ENCODE measurements at places on chromosomes 6 and 20.

DNA sequence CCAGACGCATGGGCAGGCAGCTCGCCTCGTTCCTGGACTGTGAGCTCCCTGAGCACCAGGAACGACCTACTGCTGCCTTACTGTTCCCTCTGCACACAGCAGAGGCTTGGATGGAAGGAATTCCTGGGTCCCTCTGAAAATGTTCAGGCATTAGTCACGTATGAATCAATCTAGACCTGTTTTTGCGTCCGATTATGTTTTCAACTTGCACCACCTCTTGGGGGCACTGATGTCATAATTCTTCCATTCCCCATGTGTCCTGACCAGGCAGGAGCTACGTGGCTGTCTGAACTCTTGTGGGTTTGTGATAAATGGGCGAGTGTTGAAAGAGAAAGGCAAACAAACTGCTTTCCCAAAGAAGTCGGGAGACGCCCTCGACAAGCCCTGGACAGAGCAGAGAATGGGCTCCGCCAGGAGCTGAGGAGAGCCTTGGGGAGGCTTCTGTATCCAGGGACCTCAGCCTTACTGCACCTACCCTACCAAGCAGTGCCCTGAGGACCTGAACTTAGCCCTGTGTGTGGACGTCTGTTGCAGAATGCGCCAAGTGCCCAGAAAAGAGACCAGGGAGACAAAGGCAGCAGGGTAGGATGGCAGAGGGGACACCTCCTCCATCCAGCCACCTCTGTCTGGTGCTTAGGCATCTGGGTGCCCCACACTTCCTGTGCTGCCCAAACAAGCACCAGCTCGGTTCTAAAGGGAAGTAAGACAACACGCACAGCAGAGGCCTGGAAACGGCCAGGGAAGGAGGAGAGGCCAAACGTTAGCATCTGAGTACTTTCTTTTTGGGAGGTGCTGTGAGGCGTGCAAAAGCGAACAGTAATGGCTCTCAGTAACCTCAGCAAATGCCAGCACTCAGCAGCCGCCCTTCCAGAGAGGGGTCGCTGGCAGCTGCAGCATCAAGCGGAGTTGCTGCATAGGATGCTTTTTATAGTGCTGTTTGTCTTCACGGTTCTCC is 124.2 kb downstream of the LY86 start:
- DNase-seq = peak; percentile 90

GRCh38 chr6:137754366-137754765 is 112.7 kb upstream of the TNFAIP3 start:
- no peak for DNase-seq

GRCh38 chr6:86937219-86938079 is at the start of gene HTR1E:
Gene HTR1E (plus strand): TSS chr6:86937528. CDS start chr6:87015335, 77,807 bp downstream.
- DNase-seq = no peak

- no peak for DNase-seq
These were observed 100.1 kb downstream of the MYB start for GRCh38 chr6:135281227-135281626.

DNA sequence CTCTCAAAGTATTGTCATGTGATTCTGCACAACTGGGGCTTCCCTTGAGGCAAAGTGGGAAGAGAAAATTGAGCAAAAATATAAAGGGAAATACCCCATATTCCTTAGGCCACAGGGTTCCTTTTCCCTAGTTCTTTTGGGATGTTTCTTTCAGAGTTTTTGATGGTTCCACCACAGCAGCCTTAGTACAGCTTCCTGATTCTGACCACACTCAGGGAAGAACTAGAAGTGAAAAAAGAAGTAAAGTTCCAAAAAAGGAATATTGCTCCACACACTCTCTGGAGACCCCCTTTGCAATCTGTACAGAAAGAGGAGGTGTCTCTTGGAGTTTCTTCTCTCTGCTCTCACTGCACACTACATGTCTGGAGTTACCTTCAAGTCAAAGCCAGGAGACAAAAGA is 27.9 kb upstream of the HLA-DQA2 start:
- no peak for DNase-seq

DNA sequence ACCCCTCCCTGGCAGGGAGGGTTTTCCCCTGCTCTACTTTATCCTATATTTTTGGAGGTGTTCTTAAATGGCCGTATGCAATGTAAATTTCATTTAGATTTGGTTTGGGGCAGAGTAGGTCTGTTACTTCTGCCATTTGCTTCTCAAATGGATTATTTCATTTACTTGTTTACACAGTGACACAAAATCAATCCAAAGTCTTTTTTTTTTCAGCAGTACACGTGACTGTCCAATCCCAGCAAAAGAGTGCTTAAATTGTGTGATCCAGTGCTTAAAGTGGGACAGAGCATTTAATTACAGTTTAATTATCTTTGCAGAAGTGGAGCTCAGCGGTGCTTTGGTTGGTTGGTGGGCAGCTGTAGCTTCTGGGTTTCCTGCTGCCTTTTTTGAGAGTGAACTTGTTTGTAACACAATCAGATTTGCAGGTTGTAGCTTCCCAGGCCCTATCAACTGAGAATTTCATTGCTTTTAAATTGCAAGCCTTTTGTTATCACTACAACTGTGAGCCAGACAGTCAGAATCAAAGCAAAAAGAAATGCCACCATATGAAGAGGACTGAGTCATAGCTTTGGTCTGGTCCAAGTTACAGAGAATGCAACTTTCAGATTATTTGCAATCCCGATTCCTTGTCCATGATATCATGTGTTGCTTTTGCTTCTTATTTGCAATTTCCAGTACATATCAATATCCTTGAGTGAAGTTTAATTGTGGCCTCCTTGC is 216.9 kb downstream of the DOK5 start:
- DNase-seq = no peak

DNA sequence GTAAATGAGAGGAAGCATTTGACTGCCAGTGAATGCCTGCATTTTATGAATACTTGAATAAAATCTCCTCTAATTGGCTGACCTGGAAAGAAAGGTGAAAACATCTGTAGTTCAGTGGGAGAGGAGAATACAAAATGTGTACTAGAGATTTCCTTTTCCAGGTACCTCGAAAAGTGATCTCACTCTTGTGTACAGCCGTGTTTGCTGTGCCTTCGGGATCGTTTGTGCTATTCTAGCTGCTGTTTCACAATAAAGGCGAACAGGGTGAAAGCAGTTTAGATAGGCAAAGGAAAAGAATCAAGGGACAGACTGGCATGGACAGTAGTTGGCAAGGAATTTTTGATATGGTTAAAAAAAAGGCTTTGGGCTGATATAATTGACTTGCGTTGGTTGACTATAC is 112.3 kb downstream of the ARID1B start:
- no peak for DNase-seq

DNA sequence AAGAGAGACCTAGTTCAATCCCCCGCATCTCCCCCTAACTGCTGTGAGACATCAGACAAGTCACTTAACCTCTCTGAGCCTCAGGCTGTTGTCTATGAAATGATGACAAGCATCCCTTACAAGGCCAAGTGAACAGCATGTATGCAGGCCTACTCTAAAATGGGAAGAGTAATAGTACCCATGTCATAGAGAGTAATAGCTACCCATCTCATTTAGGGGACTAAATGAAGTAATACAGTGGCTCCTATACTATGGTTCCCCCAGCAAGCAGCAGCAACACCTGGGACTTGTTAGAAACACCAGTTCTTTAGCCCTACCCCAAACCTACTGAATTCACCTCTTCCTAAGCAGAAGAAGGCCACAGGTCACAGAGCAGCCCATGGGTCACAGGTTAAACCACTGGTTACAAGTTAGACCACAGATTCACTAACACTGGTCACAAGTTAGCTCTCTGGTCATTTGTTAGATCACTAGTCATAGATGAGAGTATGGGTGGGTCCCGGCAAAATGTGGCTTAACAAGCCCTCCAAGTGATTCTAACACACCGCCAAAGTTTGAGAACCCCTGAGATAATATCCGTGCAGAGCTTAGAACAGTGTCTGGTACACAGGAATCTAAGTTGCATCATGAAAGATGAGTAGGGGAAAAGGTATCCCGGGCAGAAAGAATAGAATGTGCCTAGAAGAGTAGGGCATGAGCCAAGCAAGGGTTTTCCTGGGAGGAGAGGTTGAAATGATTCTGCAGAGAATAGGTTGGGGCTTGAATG is 1.4 kb downstream of the DEFB124 start:
- no peak for DNase-seq

DNA sequence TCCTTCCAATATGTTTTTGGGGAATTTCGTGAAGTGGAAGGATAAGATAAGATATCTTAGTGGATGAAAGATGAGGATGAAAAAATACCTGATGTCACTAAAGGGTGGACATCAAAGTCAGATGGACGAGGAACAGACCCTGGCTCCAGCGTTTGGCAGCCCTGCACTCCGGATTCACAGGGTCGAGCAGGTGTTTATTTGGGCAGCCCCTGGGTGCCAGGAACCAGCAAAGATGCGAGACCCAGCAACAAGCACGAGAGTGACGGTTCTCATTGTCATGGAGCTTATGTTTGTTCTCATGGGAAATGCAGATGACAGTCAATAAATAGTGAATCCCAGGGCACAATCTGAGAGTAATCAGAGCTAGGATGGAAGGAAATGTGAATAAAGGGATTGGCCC is 131.1 kb downstream of the PHACTR3 start:
- DNase-seq = no peak

- DNase-seq = no peak
These were observed 211.7 kb upstream of the PRND start for GRCh38 chr20:4509825-4510522.

- DNase-seq = no peak
These were observed 113.5 kb downstream of the OGFRL1 start for GRCh38 chr6:71402096-71402495.

- DNase-seq = peak; percentile 68
These were observed 52.8 kb downstream of the MRPL14 start for GRCh38 chr6:44074439-44074812.

DNA sequence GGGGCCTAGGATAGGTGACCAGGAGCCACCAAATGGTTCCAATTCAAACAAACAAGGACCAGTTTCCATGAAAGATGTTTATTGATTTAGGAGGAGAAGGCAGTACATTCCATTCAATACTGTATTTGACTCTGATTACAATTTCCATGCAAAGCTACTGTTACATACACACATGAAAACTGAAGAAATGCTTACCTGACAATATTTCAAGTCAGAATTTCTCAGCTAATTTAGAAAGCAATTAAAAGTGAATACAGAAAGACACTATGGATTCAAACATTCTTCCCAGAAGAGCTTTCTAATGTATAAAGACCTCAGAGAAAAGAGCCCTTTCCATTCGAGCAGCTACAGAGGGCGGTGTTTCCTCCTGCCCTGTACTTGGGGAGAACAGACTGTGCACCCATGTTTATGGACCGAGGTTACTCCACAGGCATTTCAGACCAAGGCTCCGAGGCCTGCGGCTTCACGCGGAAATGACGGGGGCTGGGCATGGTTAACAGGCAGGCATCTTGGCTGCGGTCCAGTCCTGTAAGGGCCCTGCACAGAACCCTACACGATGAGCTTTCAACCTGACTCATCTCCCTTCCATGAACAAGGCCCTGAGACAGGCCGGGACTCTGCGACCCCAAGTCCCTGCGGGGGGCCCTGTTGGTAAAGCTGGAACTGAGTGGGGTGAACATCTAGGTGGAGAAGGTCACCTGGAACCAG is 25.7 kb upstream of the TCFL5 start:
- DNase-seq = peak; percentile 81

DNA sequence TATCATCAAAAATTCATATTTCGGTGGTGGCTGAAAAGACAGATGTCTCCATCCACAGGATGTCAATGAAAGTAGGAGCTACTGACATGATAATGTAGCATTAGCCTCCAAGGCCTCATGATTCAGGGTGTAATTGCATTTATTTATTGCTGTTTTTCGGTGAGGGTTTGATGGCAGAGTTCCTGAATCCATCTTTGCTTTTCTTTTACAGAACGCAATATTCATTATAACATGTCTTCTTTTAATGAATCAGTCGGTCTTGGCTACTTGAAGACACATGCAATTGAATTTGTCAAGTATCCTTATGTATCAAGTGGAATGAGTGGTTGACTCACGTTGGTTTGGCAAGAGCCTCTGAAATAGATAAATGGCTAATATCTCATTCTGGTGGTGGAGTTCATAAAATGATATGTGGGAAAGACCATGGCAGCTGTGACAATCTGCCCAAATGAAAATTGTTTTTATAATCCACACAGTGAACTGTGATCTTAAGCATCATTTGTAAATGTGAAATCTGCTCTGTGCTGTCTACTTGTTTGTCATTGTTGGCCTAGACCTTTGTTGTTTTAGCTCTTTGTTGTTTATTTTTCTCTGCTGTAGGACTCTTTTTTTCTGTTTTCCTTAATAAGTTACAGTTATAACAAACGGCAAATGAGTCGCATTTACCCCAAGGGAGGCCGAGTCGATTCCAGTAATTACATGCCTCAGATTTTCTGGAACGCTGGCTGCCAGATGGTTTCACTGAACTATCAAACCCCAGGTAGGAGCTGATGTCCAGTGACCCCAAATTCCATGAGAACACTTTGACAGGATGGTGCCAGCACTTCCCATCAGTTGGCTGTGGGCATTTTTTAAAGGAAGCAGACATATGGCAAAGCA is 105.7 kb upstream of the LAMP5 start:
- DNase-seq = peak; percentile 52

DNA sequence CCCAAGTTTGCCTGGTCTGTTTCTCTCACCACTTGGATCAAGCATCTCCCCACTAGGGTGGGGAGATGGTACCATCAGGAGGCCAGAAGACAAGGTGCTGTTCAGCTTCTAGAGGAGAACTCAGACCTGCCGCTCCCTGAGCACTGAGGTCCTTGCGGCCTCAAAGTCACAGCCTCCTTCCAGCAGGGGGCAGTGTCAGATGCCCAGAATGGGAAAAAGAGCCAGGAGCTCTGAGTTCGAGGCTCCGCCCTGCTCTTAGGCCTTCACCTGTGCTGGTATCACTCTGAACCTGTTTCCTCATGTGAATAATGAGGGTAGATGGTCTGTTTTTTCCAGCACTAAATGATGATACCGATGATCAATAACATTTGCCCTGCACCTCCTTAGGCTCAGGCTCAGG is 68.7 kb downstream of the TOX2 start:
- no peak for DNase-seq

GRCh38 chr6:135182071-135183001 is 1.2 kb downstream of the MYB start:
- no peak for DNase-seq

DNA sequence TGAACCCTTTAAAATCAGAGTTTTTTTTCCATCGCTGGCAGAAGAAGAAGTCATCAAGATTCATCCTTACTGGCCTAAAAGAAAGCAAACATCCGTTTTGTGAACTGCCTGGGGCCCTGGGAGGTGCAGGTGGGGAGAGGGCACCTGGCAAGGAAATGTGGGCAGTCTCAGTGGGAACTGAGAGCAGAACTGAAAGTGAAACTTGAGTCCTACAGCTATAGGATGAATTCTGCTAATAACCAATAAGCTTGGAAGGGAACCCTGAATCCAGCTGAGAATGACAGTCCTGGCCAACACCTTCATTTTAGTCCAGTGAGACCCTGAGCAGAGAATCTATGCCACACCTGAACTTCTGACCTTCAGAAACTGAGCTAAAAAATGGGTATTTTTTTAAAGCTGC is 130.1 kb upstream of the ASCC3 start:
- DNase-seq = no peak

GRCh38 chr20:1273366-1273765 is 7.3 kb downstream of the SNPH start:
- DNase-seq = no peak
